ENCODE measurements at places on chromosomes 7 and 10.

- DNase-seq = no peak
These were observed 201.1 kb upstream of the PLXNA4 start for GRCh38 chr7:132777414-132777813.

- DNase-seq = no peak
These were observed 10.5 kb upstream of the EBLN1 start for GRCh38 chr10:22228167-22228938.

DNA sequence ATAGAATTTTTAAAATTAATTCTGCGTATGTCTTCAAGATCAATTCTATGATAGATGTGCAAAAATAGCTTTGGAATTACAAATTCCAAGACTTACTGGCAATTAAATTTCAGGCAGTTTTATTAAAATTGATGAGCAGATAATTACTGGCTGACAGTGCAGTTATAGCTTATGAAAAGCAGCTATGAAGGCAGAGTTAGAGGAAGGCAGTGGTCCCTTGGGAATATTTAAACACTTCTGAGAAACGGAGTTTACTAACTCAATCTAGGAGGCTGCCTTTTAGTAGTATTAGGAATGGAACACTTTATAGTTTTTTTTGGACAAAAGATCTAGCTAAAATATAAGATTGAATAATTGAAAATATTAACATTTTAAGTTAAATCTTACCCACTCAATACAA lies 70.8 kb downstream of the CFTR start:
- DNase-seq = no peak

GRCh38 chr10:4718544-4718943 lies 107.5 kb upstream of the AKR1E2 start:
- DNase-seq = no peak

- peak; percentile 29 for DNase-seq
These were observed 117.7 kb upstream of the KIAA1217 start for GRCh38 chr10:24091256-24091655.

DNA sequence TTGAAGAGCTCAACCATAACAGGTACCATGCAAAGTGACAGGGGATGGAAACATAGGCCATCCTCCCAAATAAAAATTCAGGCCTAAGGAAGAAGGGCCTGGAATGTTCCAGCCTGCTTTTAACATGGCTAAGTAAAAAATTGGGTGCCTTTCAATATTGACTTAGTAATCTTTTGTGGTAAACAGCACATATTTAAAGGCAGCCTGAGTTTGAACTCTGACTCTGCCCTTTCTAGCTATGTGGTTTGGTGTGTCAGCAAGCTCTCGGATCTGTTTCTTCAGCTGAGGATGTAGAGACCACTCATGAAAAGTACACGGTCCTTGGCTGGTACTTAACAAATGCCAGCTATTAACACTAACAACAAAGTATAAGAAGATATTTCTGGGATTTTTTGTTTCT lies 191.8 kb upstream of the CDCA7L start:
- DNase-seq = no peak

GRCh38 chr10:7407368-7408290 lies 3.2 kb downstream of the SFMBT2 start:
- DNase-seq = no peak

DNA sequence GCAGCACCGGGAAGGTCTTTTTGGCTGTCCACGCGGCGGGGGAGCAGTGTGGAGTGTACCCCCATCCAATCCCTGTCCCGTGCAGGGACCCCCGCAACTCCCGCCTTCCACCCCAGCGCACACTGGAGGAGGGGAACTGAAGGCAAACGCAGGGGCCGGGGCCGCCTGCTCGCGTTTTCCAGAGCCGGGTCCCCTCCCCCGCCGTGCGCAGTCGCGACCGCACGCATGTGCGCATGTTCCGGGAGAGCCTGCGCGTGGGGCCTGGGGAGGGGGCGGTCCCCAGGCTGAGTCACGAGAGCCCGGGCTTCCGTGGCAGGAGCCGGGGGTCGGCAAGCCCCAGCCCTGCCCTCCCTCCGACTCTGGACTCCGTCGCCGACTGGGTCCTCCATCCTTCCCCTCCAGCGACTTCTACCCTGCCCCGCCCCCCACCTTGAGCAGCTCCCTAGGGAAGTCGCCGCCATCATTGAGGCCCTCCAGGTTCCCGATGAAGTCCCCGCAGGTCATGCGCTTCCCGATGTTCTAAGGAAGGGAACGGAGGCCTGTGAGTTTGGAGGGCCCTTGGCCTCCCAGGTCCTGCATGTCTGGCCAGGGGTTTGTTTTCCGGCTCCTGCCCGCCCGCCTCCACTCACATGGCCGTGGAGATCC lies 8.0 kb downstream of the PSD start:
- DNase-seq = no peak

DNA sequence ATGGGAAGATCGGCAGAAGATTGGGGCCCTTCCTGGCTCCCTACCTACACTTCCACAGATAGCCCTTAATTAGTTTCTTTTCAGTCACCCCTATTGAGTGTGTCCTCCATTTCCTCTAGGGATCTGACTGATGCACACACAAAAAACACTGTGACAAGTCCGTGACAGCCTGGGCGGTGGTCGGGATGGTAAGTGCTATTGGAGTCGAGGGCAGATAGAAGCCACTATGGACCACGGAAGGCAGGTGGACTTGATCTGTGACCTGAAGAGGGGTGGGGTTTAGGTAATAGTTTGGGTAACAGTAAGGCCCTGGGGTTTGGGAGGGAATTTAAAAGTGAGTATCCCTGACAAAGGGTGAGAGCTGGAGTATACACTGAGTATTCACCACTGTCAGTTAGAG lies 53.0 kb downstream of the PDK4 start:
- DNase-seq = no peak

DNA sequence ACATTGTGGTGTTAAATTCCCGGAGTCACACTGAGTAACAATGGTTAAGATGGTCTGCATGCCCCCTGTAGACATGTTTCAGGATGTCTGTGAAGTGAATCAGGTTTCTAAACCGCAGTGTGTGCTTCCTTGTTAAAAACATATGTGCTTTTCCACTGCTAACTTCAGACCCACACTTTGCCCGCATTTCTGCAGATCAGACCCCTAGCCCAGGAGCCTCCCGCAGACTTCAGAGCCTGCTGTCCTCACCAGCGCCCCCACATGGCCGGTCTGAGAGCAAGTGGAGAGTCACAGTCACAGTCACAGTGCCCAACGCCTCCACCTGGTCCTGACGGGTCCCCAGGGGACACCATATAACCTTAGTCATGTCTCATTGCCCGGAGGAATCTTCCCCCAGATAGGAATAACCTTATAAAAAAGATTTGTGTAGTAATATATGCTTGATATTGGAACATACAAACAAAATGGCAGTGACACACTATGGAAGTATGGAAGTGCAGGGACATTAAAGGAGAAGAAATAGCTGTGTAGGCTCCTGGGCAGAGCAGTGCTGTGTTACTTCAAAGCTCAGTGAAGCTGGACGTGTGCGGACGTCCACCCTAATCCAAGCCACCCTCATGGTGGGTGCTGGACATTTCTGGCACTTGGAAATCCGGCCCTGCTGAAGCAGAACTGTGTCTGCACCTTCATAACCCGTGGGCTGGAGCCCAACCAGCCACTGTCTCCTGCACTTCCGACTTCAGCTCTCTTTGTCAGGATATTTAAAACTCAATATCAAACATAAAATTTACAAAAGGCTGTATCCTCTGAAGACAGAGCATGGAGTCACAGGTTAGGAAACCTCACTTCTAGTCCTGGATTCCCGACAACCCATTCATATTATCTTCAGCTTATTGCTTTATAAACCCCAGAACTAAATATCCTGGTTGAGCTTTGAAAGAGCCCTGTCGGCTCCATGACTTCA lies 29.0 kb downstream of the GSTO2 start:
- DNase-seq = no peak

GRCh38 chr10:117431160-117431559 lies 55.9 kb upstream of the PDZD8 start:
- peak; percentile 48 for DNase-seq

- peak; percentile 85 for DNase-seq
These were observed 6.8 kb upstream of the HIPK2 start for GRCh38 chr7:139784648-139785047.

DNA sequence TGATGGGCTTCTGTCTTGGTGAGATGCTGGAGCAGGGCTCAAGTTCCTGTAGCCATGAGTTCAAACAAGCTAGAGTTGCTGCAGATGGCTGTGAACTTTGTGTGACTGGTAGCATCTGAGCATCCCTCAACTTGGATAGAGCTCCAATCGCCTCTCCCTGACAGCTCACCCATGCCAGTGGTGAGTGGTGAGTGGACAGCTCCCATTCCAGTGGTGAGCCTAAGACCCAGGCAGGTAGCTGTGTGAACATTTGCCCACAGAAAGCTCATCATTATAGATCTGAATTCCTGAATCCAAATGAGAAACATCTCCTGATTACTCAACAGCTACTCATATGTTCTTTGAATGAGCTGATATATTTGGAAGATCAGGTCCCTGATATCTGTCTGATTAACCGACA lies 25.3 kb downstream of the STEAP1B start:
- no peak for DNase-seq

GRCh38 chr10:34281661-34282582 lies 533.2 kb downstream of the PARD3 start:
- DNase-seq = peak; percentile 35

- no peak for DNase-seq
These were observed 91.5 kb upstream of the TCERG1L start for GRCh38 chr10:131402771-131403650.

GRCh38 chr7:48755061-48755555 lies 169.2 kb upstream of the CDC14C start:
- DNase-seq = no peak

GRCh38 chr10:30048768-30049517 lies 10.4 kb downstream of the JCAD start:
- DNase-seq = no peak

DNA sequence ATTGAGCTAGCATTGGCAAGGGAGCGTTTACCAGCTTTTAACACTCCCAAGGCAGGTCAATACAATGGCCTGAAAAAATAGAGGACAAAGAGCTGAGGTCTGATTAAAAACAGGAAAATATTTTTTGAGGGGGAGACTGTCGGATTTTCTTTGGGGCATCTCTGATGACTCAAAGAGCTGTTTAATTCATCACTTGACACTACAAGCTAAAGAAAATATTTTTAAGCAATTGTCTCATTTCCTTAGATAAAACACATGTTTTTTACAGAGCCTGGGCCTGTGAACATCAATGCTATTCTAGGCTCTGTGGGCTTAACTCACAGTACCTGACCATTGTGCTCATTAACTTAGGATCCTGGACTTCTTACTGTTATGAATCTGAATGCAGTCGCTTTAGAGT lies 100.8 kb downstream of the NRP1 start:
- no peak for DNase-seq
